Activated CD8-positive, alpha-beta memory T cell treated with anti-CD3 and anti-CD28 coated beads for 48 hours (primary cell): ENCODE measurements at places on chromosomes 11 and 22.

- no peak for DNase-seq
Measured at GRCh38 chr11:62012451-62012831, 45.0 kb upstream of the FTH1 start.

GRCh38 chr22:45316796-45317526, 7.2 kb downstream of the FAM118A start:
- DNase-seq = no peak

GRCh38 chr11:131658414-131658813, 288.0 kb downstream of the NTM start:
- no peak for DNase-seq

GRCh38 chr11:1520663-1521267, 34.2 kb upstream of the MOB2 start:
- no peak for DNase-seq

- DNase-seq = no peak
Measured at GRCh38 chr11:74701351-74701750, 29.9 kb downstream of the CHRDL2 start.

DNA sequence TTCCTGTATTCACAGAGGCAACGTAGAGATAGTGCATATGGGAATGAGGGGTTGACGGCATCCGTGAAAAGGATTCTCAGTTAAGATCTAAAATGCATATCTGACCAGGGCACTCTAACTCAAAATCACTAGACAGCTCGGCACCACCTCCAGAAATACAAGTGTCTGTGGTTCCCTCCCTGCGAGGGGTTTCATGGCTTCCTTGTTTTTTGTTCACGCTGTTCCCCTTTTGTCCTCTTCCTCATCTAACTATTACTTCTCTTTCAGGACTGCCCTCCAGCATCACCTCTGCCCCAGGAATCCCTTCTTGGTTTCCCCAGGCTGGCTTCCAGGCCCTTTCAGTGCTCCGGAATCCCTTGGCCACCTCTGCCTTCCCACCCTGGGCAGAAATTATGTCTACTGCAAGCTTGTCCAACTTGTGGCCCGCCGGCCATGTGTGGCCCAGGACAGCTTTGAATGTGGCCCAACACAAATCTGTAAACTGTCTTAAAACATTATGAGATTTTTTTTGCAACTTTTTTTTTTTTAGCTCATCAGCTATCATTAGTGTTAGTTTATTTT, 159.9 kb downstream of the FBXO7 start:
- no peak for DNase-seq

GRCh38 chr22:27866135-27867084, 52.6 kb downstream of the PITPNB start:
- no peak for DNase-seq

- no peak for DNase-seq
Measured at GRCh38 chr11:131579932-131580387, 209.5 kb downstream of the NTM start.
